Stimulated activated effector memory CD8-positive, alpha-beta T cell treated with anti-CD3 and anti-CD28 coated beads, Interleukin-12 subunit alpha, Interleukin-12 subunit beta, amount 100 ng/mL, for 72 hours (primary cell): ENCODE measurements at places on chromosomes 3 and 15.

GRCh38 chr3:108835101-108835500 lies 12.5 kb downstream of the TRAT1 start:
- DNase-seq: no peak

GRCh38 chr3:139261754-139262586 lies 81.8 kb upstream of the MRPS22 start:
- no peak for DNase-seq

GRCh38 chr3:89300981-89301380 lies 193.6 kb downstream of the EPHA3 start:
- no peak for DNase-seq

DNA sequence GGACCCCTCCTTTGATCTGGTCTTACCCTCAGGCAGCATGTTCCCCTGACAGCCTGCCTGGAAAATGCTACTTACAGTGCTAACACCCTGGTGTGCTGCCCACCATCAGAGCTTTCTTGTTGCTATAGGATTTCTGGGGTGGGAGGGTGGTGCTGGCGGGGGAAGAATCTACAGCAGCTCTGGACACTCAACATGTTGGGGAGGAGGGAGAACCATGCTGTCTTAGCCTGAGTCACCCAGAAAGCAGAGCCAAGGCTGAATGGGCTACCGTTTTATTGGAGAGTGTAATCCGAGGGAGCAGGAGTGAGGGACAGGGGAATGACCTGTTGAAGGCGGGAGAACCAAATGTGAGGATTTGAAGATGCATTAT lies 45.6 kb downstream of the MFSD1 start:
- DNase-seq: no peak

DNA sequence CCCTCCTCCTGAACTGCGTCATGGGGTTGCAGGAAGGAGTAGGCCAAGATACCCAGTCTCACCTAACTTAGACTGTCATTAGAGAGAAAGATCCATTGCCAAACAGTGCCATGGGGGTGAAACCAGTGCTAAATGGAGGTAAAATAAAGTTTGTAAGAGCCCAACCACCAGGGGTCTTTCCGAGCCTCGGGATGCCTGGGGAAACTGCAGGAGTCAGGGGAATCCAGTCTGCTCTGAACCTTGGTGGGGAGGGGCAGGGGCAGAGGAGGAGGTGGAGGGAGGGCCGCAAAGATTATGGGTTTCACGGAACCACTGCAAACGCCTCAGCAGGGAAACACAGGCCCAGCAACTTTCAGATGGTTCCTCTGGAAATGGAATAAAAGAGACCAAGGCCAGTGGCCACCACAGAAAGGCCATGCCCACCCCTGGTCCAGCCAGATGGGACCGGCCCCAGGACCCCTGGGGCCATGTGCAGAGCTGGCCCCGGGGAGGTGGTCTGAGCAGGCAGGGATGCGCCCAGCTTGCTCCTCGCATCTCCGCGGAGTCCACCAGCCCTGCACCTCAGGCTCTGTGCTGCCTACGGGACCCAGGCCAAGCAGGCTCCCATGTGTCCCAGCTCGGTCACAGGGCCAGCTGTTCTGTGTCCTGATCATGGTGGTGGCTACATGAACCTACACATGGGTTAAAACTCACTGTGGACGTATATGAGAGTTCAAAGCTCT lies 19.8 kb upstream of the GP9 start:
- DNase-seq: no peak

GRCh38 chr3:34000301-34000700 lies 201.9 kb downstream of the PDCD6IP start:
- DNase-seq: no peak
